ENCODE measurements at places on chromosomes 5 and 9. TPM values are rescaled to one million over a fixed set of nuclear protein-coding genes. Genes with fewer than 3 reads are reported as not detected.

GRCh38 chr9:128276574-128277270 lies 646 bp downstream of the SWI5 start:
- no peak for DNase-seq

DNA sequence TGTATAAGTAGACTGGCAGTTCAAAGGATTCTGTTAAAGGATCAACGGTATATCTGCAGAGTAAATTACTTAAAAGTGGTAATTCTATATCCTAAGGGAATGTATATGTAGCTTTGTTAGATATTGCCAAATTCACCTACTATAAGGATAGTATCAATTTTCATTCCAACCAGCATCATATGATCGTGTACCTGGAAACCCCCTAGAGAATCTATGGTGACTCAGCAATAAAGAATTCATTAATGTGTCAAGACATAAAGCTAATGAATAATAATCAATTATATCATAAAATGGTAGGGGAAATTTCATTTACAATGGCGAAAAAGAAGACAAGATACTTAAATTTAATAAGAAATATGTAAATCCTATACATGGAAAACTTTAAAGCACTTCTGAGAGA lies 234.1 kb upstream of the ACTBL2 start:
- DNase-seq, result no peak

- peak; percentile 40 for DNase-seq
Measured at GRCh38 chr9:100322954-100323536, 29.7 kb downstream of the TEX10 start.

DNA sequence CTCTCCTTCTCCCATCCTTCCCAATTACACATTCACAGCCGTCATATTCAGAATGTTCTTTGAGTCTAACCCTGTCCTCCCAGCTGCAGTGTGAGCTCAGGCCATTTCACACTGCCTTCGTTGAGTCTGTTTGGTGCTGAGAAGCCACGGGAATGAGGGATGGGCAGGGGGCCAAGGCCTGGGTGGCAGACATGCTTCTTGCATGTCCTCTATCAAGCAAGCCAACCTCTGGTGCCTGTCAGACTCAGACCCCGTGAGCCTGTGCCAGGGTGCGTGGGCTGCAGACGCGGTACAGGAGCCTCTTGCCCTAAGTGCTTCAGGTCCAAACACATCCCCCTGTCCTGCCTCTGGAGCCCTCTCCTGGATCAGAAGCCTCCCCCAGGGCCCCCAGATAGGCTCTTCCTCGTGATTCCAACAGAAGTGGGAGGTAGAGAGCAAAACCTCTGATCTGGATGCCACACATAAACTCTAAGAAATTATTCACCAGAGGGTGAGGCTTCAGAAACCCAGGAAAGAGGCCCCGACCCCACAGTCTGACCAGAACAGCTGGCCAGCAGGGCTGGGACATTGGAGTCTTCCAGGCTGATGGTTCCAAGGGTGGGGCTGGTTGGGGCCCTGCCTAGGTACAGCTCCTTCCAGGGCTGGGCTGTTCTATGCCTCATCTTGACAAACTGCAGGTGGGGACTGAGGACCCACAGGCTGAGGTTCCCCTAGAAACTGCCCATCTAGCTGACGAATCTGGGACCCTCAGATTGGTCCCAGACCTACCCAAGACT lies 46.7 kb upstream of the CDKN2AIPNL start:
- no peak for DNase-seq

The ECSCR gene
- not detected for total RNA-seq

DNA sequence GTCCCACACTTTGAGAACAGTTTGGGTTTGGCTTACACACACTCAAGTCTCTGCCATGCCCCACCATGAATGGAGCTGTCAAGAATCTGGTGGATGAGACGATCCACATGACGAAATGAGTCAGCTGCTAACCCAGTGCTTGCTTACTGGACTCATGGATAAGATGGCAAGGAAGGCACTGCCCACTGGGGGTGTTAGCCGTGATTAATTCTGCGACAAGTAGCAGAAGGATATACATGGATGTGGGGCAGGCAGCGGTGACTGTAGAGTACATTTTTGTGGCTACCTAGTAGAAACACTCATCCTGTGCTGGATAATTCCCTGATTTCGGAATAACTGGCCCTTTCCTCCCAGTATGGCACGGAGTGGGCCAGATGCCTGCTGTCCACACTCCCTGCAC lies 77.5 kb downstream of the SPATA31C2 start:
- DNase-seq, result no peak

DNA sequence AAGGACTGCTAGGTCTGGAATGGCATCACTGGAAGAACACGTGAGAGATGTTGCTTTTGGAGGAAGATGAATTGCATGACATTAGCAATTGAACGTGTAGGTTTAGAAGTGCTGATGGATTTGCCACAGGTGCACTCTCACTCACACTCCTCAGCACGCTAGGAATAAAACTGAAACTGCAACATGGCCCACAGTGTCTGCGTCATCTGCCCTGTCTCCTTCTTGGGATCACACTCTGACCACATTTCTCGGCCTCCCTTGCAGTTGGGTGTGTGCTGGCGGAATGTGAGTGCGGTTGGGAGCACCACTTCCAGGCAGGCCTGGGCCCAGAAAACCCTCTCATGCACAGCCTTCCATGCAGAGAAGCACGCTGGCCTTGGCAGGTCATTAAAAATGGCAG lies 152.8 kb upstream of the LHFPL2 start:
- DNase-seq, result no peak

DNA sequence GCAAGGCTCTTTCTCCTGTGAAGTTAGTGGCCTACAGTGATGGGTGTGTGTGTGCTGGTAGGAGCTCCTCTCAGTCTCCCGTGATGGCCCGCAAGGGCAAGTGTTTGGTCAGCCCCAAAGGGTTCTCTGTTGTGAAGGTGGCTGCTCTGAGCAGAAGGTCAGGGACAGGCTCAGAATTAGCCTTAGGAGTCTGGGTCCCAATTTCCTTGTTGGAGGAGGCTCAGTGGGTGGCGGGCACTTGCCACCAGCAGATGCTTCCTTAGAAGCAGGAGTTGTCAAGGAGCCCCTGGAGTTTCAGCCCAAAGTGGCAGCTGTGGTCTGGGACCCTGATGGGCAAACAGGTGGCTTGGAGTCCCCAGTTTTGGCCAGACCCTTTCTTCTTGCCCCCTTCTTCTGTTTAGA lies 154.4 kb downstream of the MACROH2A1 start:
- no peak for DNase-seq

- no peak for DNase-seq
Measured at GRCh38 chr5:148595697-148596096, 58.6 kb downstream of the HTR4 start.

- no peak for DNase-seq
Measured at GRCh38 chr5:125717209-125717608, 706.0 kb upstream of the GRAMD2B start.

The TICAM2 gene
- 0.27 TPM for total RNA-seq

Measured in CD8-positive, alpha-beta T cell (primary cell).